ENCODE measurements at places on chromosomes 3 and 15.

DNA sequence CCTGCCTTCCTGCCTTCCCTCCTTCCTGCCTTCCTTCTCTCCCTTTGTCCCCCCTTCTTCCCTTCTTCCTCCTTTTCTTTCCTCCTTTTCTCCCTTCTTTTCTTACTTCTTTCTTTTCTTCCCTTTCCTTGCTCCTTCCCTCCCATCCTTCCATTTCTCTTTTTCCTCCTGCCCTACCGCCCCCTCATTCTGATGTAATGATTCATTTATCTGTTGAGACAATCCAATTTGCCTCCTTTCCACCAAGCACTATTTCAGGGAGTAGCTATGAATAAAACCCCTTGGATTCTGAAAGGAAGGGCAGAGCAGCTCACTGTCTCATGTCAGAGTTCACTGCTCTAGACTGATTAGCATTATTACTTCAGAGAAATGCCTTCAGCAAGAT is 462.6 kb downstream of the PDCD6IP start:
- DNase-seq, result no peak

- DNase-seq, result no peak
Measured at GRCh38 chr3:10334459-10334858, 13.5 kb upstream of the SEC13 start.

DNA sequence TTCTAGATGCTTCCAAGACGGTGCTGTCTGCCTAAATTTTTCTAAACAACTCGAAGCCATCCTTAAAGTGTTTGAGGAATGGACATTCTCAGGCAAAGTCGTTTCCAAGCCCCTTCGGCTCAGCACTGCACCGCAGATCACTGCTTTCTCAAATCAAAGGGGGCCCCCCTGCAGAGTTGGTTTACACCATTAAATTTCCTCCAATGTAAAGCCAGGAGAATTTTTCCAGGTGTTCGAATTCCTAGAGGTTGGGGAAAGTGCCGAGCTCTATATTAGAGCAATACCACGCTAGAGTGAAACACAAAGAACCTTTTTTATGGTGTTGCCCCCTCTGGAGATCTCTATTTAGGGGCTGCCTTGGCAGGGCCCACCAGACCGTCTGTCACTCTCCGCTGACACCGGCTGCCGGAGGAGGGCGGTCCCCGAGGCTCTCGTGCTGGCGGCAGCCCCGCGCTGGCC is 277.9 kb upstream of the NR2F2 start:
- DNase-seq, result no peak

DNA sequence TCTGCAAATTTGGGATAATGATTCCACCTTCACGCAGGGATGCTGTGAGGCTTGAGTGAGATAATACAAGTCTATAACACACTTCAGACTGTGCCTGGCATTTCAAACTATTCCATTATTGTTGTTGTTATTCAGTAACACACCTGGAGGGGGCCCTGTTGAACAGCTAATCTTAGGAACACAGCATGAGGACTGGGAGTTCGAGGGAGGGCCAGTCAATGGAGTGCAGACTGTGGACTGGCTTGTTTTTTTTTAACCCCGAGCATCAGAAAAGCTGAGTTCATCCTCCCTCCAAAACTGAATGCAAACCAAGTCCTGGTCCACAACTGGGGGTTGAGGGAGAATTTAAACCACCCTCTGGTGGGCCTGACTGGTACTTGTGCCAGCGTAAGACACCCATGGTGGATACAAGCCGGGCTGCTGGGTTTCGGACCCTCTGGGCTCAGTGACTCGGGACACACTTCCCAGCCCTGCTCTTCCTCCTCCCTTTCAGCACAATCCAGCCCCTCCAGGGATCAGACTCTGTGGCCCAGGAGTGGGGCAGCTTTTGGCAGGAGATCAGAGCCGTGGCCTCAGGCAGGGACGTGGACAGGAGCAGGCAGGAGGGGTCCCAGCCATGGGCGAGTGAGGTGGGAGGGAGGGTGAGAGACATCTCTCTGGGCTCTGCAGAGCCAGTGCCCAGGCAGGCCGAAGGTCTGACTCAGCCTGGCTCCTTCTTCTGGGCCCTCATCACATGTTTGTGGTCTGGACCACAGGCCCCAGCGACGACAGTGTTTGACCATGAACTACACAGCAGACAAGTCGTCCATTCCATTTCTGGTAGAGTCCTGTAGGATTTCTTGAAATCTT is 36.3 kb upstream of the MEX3B start:
- no peak for DNase-seq
